ENCODE measurements at places on chromosomes 2 and 18. TPM values are rescaled to one million over a fixed set of nuclear protein-coding genes. Genes with fewer than 3 reads are reported as not detected.

- no peak for DNase-seq
These were observed 26.9 kb upstream of the KIF5C start for GRCh38 chr2:148848146-148848545.

DNA sequence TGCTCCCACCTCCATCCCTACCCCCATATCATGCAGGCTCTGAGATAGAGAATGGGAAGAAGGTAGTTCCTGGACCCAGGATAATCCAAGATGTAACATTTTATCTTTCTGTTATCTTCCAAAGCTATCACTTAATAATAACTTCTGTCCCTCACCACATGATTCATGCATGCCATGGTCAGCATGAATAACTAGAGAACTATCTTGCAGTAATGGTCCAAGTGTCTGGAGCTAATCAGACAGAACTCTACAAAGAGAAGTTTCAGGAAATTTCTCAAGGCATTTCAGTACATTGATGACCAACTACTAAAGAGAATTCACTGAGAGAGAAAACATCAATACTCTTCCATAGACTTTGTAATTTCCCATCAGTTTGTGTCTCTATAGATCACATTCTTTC is 1469.7 kb upstream of the PIK3C3 start:
- DNase-seq = no peak

DNA sequence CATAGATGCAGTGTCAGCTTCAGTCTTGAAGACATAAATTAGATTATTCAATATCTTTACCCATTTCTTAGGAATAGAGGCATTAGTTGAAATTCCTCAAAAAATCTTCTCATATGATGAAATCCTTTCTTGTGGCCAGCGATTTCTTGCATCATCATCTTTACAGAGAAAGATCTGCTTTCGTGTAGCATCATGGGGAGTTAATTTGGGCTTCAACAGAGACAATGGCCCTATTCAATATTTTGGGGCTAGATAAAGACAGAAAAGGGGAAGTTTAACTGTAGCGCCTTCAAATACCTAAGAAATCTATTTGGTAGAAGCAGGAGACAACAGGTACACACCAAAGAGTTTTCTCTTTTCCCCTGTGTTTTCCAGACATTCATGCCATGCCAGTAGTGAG is 73.8 kb downstream of the TGFA start:
- DNase-seq = no peak

- DNase-seq = peak; percentile 92
These were observed 115.0 kb downstream of the SPTBN1 start for GRCh38 chr2:54570925-54571694.

DNA sequence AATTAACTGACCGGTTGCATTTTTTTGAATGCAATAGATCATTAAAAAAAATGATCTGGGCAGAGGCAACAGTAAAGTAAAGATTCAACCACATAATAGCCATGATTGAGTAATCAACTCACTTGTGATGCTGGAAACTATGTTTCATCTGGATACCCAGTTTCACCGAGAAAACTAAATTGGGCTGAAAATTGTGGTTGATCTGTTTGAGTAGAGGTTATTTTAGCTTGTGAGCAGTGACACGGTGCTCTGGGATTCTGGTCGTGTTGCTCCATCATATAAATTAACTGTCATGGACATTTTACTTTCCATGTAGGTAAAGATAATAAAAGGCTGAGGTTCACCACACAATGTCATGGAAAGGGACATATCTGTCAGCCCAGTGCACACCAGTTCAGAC is 58.7 kb downstream of the CD226 start:
- DNase-seq = no peak

Gene SIX3
- not detected for total RNA-seq
